ENCODE measurements at places on chromosomes 1 and 21. TPM values are rescaled to one million over a fixed set of nuclear protein-coding genes. Genes with fewer than 3 reads are reported as not detected.

GRCh38 chr1:234429434-234429806 lies 49.6 kb downstream of the TARBP1 start:
- no peak overlapping the region for H3K4me3 ChIP-seq
- H3K27me3 ChIP-seq = no peaks in the 10 kb centered on the region
- no peak for DNase-seq
- H3K36me3 ChIP-seq = no peaks in the 10 kb centered on the region

- no peak overlapping the region for H3K4me3 ChIP-seq
- no peaks in the 10 kb centered on the region for H3K4me1 ChIP-seq
- no peaks in the 10 kb centered on the region for H3K27me3 ChIP-seq
- no peak for DNase-seq
Observed at GRCh38 chr1:56363007-56363770, 216.2 kb downstream of the PLPP3 start.

DNA sequence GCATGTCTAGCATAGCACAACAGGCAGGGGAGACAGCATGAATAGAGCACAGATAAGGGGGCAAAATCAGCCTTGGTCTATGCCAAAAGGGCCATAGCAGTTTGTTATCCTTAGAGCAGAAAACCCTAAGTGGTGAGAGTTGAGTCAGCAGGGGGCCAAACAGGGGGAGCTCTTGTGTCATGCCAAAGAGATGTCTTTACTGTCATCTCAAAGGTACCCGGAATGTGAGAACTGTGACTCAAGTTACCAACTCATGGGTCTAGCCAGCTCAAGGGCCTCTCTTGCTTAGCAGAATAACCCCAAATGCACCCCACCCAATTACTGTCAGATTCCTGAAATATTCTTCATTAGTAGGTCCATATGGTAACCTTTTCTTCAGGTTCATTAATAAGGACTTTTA lies 45.9 kb upstream of the NRDC start:
- H3K4me1 ChIP-seq = no peaks in the 10 kb centered on the region
- DNase-seq = no peak
- H3K27ac ChIP-seq = no peak overlapping the region
- no peaks in the 10 kb centered on the region for H3K36me3 ChIP-seq
- H3K27me3 ChIP-seq = no peaks in the 10 kb centered on the region

Gene S100A1
- total RNA-seq = 2.7 TPM

DNA sequence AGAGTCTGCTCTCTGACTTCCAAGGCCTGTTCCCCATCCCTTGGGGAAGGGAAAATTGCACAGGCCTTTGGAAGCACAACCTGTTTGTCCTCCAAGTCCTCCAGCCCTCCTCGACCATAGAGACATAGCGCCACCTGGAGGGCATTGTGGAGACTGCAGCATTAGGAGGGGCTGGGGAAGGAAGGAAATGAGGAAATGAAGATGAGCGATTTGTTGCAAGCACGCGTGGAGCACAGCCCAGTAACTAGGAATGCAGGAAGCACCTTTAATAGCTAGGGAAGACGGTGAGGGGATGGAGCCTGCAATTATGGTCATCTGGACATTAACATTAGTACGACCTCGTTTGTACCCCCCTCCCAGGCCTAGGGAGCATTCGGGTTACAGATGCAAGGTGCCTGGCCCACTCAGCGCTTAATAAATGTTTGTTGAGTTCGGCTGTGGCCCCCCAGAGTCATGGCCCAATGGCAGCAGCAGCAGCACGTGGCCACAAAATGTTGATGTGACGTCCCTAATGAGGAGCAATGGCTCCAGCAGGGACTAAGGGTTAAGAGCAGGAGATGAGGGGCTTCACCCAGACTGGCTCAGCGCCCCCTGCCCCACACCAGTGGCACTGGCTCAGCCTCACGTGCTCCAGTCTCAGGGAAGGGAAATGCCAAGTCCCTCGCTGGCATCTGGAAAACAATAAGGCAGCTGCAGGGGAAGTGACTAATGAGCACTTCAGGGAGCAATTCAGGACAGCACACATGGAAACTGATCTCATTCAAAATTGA lies 8.0 kb upstream of the CAMK2N1 start:
- H3K27ac ChIP-seq = no peak overlapping the region
- H3K27me3 ChIP-seq = no peaks in the 10 kb centered on the region
- H3K4me1 ChIP-seq = no peaks in the 10 kb centered on the region
- H3K4me3 ChIP-seq = no peak overlapping the region

GRCh38 chr1:84849357-84849975 lies 43.5 kb downstream of the LPAR3 start:
- peaks cover 12% of the 10 kb centered on the region for H3K4me1 ChIP-seq
- peak overlapping the region; percentile 76 for H3K27ac ChIP-seq
- H3K4me3 ChIP-seq = no peak overlapping the region

GRCh38 chr1:160236806-160237205 lies 25.5 kb downstream of the DCAF8 start:
- H3K36me3 ChIP-seq = peaks cover 3% of the 10 kb centered on the region
- no peak overlapping the region for H3K27ac ChIP-seq
- DNase-seq = no peak
- no peaks in the 10 kb centered on the region for H3K27me3 ChIP-seq

DNA sequence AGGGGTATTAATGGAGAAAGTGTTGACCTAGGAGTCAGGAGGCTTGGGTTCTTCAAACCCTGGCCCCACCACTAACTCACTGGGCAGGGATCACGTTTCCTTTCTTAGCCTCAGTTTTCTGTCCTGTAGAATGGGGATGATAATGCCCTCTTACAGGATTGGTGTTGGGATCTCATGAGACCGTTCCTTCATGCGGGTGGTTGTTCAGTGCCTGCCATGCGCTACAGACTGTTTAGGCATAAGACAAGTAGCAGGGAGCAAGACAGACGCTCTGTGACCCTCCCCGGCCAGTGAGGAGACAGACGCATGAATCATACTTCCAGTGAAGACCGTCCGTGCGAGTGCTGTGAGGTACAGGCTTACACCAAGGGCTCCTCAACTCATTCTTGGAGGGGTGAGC lies 81.7 kb downstream of the MAN1C1 start:
- DNase-seq = peak; percentile 19
- no peaks in the 10 kb centered on the region for H3K36me3 ChIP-seq
- no peaks in the 10 kb centered on the region for H3K27me3 ChIP-seq
- peaks cover 39% of the 10 kb centered on the region for H3K4me1 ChIP-seq
- H3K27ac ChIP-seq = no peak overlapping the region
- H3K4me3 ChIP-seq = no peak overlapping the region

Gene NOC2L
- total RNA-seq = 44.3 TPM

- H3K27ac ChIP-seq = no peak overlapping the region
- no peak for DNase-seq
- H3K36me3 ChIP-seq = no peaks in the 10 kb centered on the region
- no peak overlapping the region for H3K4me3 ChIP-seq
Observed at GRCh38 chr1:154861607-154862094, 8.4 kb downstream of the KCNN3 start.

- H3K36me3 ChIP-seq = no peaks in the 10 kb centered on the region
- H3K4me1 ChIP-seq = no peaks in the 10 kb centered on the region
- H3K4me3 ChIP-seq = no peak overlapping the region
- no peak for DNase-seq
- H3K27me3 ChIP-seq = no peaks in the 10 kb centered on the region
Observed at GRCh38 chr21:35266546-35266945, 217.4 kb upstream of the RUNX1 start.
